Activated CD4-positive, alpha-beta T cell treated with anti-CD3 and anti-CD28 coated beads for 36 hours (primary cell): ENCODE measurements at places on chromosomes 2 and 18. TPM values are rescaled to one million over a fixed set of nuclear protein-coding genes. Genes with fewer than 3 reads are reported as not detected.
A peak's percentile ranks its signal among the peaks of the same experiment; 100 is the strongest.

DNA sequence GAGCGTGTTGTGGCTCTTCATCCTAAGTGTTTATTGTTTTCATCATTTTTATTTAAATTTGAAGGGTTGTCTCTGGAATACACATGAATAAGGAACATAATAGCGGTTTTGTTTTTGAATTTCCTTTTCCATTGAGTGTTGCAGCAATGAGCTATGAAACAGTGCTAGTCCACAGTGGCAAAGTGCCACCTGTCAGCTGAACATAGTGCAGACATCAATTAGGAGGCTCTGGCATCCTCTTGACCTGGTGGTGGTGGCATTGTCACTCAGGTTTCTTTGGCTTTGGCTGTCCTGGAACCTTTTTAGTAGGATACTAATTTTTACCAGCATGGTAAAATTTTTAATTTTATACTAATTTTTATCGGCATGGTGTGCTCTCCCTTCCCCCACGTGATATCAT is 63.2 kb downstream of the UGGT1 start:
- no peak for DNase-seq

DNA sequence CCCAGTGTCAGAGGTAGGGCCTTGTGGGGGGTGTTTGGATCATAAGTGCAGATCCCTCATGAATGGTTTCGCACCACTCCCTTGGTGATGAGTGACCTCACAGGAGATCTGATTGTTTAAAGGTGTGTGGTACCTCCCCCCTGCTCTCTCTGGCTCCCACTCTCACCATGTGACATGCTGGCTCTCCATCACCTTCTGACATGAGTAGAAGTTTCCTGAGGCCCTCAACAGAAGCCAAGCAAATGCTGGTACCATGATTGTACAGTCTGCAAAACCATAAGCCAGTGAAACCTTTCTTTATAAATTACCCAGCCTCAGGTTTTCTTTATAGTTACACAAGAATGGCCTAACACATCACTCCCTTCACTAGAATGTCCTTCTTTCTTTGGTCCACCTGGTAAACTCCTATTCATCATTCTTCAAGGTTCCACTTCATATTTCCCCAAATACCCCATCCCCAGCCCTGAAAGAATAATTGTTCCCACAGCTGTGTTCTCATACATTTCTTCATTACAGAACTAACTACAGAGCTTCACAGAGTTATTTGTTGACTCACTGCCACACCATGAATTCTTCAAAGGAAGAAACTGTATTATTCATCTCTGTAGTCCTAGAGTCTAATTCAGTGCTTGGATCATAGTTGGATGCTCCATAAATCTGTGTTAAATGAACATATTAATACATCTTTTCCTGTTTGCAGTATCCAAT is 81.2 kb upstream of the STK17B start:
- peak; percentile 47 for DNase-seq

GRCh38 chr2:177289824-177290628 is 25.5 kb upstream of the NFE2L2 start:
- peak; percentile 30 for DNase-seq

DNA sequence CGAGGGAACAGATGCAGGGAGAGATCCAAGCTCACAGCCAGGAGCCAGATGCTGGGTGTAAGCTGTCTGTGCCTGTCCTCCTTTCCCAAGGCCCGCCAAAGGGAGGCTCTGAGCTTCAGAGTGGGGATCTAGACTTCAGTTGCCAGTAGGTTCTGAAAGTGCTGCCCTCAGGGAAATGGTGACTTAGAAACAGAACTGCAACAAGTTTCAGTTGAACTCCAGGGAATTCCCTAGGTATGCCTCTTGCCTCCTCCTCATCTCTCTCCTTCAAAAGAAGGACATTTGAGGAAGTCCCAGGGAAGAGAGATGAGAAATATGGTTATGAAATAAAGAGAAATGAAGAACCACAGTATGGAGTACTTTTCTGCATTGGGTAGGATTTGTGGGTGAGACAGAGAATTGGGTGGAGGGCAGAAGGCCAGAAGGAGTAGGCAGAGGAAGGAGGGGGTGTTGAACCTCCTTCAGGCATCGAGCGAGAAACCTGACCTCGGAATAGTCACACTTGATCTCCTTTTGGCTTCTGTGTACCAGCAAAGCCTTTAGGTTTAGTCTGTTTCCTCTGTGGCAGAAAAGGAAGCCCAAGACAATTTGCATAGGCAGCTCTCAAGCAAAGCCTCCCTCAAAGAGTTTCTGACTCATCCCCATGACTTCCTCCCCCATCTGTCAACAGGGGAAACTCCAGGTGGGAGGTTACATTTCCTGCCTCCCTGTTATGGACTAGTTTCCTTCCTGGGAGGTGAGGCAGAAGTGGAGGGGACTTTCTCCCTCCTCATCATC is 45.7 kb downstream of the QPCT start:
- DNase-seq = peak; percentile 77

- DNase-seq = no peak
Observed at GRCh38 chr2:170076189-170076588, 101.8 kb upstream of the MYO3B start.

The GALR1 gene
- total RNA-seq = not detected

DNA sequence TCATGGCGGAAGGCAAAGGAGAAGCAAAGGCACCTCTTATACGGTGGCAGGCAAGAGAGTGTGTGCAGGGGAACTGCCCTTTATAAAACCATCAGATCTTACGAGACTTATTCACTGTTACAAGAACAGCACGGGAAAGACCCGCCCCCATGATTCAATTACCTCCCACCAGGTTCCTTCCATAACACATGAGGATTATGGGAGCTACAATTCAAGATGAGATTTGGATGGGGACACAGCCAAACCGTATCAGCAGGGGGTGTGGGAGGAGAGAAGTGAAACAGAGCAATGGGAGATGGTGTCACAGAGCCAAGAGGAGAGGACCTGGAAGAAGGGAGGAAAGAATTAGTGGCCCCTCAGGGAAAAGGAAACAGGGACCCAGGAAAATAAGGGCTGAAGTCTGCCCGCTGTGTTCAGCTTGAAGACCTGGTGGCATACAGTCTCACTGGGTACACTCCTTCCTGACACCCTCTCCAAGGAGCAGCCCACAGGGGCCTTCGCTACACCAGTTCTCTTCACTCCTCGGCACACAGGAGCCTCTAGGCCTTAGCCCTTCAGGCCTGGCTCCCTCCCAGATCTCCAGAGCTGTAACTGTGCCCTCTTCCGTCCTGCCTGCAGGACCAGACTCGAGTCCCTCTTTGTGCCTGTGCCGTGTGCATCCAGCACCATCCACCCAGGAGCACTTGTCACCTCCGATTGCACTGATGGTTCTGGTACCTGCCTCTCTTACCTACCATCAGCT is 262.1 kb downstream of the EIPR1 start:
- DNase-seq = no peak

The ST6GAL2 gene
- not detected for total RNA-seq

The C2orf66 gene
- total RNA-seq = 0.09 TPM

- no peak for DNase-seq
Observed at GRCh38 chr2:8094526-8094925, 587.3 kb upstream of the ID2 start.

GRCh38 chr2:189350540-189351209 is 90.6 kb upstream of the WDR75 start:
- no peak for DNase-seq

- DNase-seq = no peak
Observed at GRCh38 chr18:77177009-77177408, 44.4 kb upstream of the MBP start.

The TDRD15 gene
- total RNA-seq = not detected
